ENCODE measurements at places on chromosomes 3 and 15.

DNA sequence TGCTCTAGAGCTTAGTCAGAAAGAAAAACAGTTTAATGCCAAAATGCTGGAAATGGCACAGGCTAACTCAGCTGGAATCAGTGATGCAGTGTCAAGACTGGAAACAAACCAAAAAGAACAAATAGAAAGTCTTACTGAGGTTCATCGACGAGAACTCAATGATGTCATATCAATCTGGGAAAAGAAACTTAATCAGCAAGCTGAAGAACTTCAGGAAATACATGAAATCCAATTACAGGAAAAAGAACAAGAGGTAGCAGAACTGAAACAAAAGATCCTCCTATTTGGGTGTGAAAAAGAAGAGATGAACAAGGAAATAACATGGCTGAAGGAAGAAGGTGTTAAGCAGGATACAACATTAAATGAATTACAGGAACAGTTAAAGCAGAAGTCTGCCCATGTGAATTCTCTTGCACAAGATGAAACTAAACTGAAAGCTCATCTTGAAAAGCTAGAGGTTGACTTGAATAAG lies 150.5 kb upstream of the LRRFIP2 start:
- no peak for DNase-seq

DNA sequence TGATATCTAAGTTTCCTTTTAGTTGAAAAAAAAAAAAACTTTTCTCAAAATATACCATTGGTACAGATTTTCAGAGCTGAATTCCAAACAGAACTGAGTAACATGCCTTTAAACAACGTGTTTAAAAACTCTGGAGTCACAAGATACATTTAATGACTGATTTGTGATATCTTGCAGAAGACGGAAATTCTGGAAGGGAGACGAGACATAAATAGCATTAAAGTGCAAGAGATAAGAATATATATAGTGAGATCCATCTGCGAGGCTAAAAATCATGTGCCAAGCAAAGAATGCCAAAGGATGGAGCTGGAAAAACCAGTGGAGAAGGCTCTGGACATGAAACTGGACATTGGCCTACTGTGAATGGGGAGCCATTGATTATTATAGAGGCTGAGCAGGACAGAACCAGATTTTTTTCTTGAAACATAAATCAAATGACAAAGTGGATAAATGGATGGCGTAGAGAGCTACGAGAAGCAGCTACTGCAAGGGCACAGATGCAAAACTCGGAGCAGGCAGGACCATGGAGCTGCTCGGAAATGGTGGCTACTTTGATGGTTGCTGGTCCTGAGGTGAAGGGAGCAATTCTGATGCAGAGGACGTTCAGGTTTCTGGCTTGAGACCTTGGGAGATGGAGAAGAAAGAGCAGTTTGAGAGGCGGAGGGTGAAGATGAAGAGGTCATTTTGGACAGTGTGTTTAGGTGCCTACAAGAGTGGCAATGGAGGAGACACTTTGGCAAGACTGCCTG lies 88.8 kb downstream of the CPN2 start:
- no peak for DNase-seq

- no peak for DNase-seq
Measured at GRCh38 chr3:179318876-179319275, 4.0 kb upstream of the ZNF639 start.

DNA sequence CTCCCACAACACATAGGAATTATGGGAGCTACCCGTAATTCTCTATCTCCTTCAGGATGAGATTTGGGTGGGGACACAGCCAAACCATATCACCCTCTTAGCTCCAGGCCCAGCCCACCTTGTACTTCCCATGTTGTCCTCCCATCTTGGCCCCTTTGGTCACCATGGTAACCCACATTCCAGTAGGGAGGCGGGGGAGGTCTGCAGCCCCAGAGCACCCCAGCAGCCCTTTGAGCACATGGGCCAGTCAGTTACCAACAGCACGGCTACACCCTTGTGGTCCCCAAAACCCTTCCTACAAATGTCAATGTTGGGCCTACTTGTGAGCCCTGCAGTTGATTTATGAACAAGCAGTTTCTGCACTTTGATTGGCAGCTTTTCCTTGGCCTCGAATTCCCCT lies 84.5 kb downstream of the LRRK1 start:
- DNase-seq: no peak

GRCh38 chr3:73674280-73674679 lies 49.5 kb upstream of the PDZRN3 start:
- no peak for DNase-seq

- no peak for DNase-seq
Measured at GRCh38 chr3:134366221-134366927, 7.9 kb downstream of the AMOTL2 start.

- no peak for DNase-seq
Measured at GRCh38 chr15:78392430-78392829, 45.6 kb upstream of the IREB2 start.

GRCh38 chr15:85793641-85794597 lies 806 bp downstream of the KLHL25 start:
- peak; percentile 34 for DNase-seq

GRCh38 chr3:125042725-125043406 lies 12.9 kb downstream of the HEG1 start:
- no peak for DNase-seq

GRCh38 chr15:87902772-87903426 lies 353.6 kb downstream of the NTRK3 start:
- no peak for DNase-seq

GRCh38 chr3:179450901-179451264 lies 387 bp downstream of the GNB4 start:
- peak; percentile 7 for DNase-seq

DNA sequence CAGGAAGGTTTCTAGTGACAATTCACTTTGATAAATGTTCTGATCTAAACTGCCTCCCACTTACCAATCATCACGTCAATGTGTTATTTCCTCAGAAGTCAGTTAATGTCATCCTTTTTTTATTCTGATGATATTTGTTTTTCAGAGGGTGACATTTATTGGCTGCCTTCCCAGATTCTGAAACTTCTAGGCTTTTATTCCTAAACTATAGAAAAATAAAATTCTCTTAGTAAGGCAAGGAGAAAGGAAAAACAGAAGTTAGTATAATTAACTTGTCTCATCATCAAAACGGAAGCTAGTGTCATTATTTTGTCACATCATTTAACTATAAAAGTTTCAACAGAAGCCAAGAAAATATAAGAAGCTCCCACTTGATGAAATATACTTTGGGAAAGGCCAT lies 100.0 kb upstream of the C3orf80 start:
- no peak for DNase-seq

- peak; percentile 63 for DNase-seq
Measured at GRCh38 chr15:82298520-82298919, 35.9 kb downstream of the SAXO2 start.

DNA sequence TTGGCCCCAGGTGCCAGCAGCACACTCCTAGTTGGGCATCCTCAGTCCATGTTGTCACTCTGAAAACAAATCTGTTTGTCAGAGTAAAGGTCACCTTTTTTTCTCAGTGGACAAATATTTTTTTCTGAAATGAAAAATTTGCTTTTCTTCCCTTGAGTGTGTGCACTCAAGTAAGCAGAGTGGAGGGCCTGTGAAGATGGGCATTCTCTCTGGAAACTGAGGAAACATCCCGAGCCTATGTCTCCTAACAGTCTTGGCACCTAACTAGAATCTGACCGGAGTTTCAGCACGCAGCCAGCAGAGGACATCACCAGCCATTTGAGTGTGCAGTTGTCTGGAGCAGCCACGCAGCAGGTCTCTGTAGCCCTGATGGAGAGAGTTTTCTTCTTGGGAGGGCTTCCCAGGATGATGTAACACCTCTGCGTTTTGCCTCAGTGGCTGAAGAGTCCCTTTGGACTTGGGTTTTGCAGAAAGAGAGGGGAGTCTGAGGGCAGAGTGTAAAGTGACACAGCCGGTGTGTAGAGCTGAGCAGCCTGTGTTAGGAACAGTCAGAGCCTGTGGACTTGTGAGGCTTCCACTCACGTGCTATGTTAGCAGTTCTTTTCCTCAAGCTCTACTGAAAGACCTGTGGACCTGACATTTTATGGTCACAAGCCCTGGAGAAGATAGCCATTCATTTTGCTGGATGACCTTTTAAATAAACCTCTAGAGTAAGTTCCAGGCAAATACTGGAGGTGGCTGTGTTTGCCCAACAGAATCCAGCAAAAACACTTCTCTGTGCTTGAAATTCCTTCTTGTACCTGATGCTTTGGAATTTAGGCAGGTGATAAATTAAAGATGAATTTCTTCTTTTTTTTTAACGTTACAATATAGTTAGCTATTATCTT lies 51.6 kb downstream of the ABHD2 start:
- DNase-seq: no peak

Measured in central memory CD4-positive, alpha-beta T cell (primary cell).